ENCODE measurements at places on chromosomes 7 and 10.

GRCh38 chr10:117164592-117165537 lies 26.8 kb upstream of the VAX1 start:
- no peak for DNase-seq

DNA sequence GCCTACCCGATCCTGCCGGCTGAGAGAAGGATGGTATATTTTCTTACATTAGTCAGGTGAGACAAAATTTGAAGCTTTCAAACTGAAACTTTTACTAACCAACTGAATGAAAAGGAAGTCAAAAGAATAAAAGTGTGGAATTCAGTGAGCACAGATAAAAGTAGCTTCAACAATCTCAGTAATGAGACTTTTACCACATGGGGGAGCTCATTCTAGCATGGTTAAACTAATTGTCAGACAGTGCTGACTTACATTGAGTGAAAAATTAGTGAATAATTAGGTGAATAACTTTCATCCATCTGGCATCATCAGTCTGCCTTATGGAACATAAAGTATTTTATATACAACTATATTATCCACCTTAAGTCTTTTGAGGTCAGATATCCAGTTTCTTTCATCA lies 8.4 kb downstream of the FAM237B start:
- DNase-seq: no peak

DNA sequence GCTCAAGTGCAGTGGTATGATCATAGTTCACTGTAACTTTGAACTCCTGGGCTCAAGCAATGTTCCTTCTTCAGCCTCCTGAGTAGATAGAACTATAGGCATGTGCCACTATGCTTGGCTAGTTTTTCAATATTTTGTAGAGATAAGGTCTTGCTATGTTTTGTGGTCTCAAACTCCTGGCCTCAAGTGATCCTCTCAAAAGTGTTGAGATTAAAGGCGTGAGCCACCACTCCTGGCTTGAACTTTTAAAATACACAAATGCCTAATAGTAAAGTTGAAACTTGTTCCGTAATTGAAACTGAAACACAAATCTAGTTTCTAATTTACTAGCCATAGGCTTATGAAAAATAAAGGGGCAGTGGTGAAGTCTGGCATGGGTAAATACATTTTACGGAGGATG lies 65.7 kb downstream of the AP3M1 start:
- no peak for DNase-seq

- no peak for DNase-seq
Measured at GRCh38 chr10:80488539-80489066, 34.5 kb downstream of the TSPAN14 start.

GRCh38 chr10:109106604-109107003 lies 816.7 kb downstream of the XPNPEP1 start:
- DNase-seq: no peak

GRCh38 chr10:89085153-89085552 lies 94.6 kb downstream of the FAS start:
- no peak for DNase-seq

DNA sequence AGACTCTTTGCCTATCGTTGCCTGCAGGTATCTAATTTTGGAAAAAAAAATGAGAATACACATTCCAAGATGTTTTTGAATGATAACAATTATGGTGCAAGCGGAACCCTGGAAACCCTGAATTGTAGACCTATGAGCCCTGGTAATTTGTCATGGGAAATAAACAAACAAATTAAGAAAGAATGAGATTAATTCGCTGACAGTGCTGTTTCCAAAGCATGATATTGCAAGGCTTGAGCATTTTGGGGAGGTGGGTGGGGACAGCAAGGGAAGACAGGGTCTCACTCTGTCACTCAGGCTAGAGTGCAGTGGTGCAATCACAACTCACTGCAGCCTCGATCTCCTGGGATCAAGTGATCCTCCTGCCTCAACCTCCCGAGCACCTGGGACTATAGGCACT lies 900.3 kb downstream of the IPMK start:
- DNase-seq: no peak

DNA sequence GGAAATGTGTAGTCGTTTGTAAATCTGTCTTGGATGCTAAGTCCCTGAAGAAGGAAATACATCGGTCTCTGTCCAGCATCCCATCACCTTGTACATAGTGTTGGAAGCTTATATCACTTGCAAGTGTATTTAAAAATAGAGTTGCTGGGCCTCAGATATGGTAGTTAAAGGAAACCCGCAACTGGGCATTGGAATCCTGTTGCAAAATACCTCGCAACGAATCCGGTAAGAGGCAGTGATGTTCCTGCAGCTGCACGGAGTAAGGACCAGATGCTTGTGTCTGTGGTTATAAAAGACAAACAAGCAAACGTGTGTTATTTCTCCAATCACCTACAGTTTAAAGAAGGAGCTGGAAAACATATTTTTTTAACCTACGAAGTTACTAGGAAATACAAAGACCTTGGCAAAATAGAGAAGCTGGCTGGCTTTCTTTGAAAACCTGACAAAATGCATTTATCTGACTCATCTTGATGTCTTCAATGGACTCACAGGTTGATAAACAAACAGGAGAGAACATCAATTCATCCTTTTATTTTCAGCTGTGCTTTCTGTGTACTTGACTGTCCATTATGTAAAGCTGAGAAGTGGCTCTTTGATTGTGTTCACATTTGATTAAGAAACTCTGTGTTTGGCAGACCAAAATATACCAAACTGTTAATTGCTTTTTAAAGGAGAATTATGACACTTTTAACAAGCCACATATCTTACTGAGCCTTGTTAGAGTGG lies 326.4 kb downstream of the SFMBT2 start:
- DNase-seq: no peak

GRCh38 chr10:78331391-78331922 lies 297.8 kb downstream of the RPS24 start:
- DNase-seq: no peak

DNA sequence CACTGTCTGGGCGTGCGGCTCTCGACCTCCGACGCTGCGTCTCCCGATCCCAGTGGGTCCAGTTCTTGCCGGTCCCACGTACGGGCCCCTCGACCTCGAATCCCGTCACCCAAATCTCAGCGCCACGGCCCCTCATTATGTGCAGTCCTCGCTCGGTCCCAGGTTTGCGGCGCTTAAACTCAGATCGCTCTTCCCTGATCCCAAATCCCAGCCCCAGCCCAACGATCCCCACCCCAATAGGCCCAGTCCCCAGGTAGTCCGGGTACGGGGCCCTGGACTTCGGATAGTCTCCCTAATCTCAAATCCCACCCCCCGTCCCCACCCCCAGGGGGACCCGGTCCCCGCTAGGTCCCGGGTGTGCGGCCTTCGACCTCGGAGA lies 666 bp downstream of the HNRNPF start:
- DNase-seq: no peak

- no peak for DNase-seq
Measured at GRCh38 chr10:80985102-80985501, 447.4 kb downstream of the SH2D4B start.

GRCh38 chr7:106521541-106521940 lies 139.4 kb downstream of the CCDC71L start:
- no peak for DNase-seq

- no peak for DNase-seq
Measured at GRCh38 chr10:75408911-75409885, 7.6 kb upstream of the ZNF503 start.

DNA sequence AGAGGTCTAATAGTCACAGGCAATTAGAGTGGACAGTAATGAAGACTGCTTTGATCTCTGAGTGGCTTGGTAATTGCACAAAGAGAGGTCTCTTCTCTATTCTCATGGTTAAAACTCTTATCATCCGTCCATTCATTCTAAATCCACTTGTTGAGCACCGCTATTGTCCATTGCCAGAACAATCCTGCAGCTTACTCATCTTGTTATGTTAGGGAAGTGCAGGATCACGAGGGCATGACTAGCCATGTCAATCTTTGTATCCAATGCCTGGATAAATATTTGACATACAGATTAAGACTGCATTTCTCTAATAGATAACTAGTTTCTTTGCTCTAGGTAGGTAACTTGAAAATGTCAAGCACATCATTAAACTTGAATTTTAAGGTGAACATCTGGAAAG lies 14.9 kb downstream of the SFTPD start:
- DNase-seq: no peak

GRCh38 chr10:99854860-99855259 lies 72.4 kb downstream of the ABCC2 start:
- no peak for DNase-seq

DNA sequence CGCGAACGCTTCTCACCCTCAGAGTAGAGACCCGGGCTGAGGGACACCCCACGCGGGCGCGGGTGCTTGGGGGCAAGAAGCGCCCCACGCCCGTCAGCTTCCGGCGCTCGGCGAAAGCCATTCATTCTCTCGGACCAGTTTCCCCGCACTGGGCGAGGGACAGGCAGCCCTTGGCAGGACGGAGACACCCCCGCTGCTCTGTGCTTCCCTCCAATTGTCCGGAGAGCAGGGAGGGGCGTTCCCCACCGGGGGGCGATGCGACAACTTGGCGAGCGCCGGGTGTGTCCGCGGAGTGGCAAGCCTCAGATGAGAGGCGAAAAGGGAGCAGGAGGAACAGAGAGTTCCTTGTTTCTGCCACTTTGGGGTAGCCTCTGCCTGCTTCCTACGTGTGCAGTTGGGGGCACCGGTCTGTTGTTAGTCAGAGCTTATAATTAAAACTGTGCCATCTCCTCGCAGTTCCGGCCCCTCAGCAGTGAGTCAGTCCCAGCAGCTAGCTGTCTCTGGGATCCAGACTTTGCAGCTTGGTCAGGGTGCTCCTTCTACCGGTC lies 1.7 kb downstream of the GPR158 start:
- DNase-seq: no peak

DNA sequence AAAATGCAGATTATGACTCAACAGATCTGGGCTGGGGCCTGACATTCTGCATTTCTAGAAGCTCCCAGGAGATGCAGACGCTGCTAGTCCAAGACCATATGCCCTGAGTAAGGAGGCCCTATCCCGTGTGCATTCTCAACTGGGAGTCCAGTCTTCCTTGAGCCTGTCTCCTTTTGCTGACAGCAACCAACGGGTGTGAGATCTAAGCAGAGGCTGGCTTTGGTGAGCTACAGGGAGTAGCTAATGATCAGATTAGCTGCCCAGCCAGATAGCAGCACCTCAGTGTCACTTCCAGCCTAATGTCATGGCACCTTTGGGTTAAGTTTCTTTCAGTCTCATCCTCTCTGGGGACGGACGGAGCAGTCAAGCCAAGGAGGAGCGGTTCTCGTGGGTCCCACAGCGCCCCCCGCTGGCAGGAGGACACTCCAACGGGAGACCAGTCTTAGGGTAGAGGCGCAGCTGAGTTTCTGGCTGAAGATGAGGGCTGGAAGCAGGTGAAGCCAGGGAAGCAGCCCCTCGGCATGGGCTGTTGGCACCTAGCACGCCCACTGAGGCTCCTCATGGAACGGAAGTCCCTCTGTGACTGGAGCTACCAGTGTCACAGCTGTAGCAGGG lies 154.0 kb downstream of the CCDC3 start:
- DNase-seq: no peak

DNA sequence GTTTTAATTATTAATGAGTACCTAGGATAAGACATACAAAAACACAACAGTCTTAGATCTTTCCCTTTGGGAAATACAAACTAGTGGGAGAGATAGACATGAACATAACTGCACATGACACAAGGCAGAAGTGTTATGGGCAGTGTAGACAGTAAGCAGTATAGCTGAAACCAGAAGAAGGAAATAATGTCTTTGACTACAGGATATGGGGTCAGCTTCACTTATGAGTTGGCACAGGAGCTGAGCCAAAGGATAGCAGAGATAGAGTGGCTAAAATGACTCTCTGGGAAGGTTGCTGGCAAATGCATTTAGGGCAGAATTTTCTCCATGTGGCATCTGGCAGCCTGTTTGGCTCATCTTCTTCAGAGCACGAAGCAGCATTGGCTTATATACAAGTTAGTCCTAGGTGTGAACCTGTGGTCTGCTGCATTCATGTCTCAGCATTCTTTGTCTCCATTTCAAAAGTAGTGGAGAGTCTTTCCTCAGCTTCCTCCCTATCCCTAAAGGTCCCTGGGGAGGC lies 60.3 kb upstream of the FEZF1 start:
- DNase-seq: no peak

DNA sequence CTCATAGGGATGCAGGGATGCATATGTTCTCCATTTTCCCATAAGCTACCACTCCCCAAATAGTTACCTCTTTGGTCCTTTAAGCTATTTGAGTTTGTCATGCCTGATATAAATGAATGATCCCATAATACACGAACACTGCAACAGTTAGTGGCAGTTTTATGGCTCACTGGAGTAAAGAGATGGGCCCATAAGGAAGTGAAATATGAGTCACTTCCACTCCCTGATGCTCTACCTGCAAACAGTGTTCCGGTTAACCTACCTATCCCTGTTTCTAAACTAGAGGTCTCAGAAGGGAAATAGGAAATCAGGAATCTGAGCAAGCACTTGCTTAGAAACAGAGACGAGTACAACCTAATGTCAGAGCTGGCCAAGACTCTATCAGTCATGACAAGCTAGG lies 71.7 kb downstream of the CALD1 start:
- DNase-seq: no peak

- DNase-seq: no peak
Measured at GRCh38 chr7:2029936-2030335, 202.8 kb downstream of the MAD1L1 start.

DNA sequence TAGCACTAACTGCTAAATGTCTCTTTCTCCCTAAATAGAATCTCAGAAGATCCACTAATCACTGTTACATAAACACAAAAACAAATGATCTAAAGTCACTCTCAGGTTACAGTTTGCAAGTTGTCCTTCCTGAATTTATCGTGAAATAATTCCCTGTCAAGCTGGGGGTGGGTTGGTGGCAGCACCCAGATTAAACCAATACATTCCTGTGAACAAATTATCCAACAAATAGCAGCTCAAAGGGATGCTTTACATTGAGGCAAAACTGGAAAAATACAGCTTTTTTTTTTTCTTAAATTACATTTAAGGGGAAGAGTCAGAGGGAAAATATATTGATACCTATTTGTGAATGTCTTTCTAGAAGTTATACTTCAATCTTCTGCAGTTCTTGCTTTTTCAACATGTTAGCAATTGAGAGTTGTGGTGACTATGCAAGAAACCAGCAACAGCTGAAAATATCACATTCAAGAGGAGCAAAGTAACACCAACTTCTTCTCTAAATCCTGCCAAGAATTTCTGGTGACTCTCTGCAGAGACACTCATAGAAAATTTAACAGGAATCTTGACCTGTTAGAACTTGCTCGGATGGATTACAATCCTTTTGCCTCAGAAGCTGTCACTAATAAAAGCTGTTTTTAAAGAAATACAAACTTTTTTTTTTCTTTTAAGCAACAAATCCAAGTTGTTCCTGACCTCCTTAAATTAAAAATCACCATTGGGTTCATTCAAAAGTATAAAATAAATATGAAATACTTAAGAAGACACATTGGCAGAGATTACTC lies 18.9 kb downstream of the LMOD2 start:
- no peak for DNase-seq

All from stimulated activated CD4-positive, alpha-beta T cell treated with anti-CD3 and anti-CD28 coated beads, Interleukin-15, amount 100 ng/mL, for 1 hour (primary cell).